ENCODE measurements at places on chromosomes 16 and 17.
A peak's percentile ranks its signal among the peaks of the same experiment; 100 is the strongest.

DNA sequence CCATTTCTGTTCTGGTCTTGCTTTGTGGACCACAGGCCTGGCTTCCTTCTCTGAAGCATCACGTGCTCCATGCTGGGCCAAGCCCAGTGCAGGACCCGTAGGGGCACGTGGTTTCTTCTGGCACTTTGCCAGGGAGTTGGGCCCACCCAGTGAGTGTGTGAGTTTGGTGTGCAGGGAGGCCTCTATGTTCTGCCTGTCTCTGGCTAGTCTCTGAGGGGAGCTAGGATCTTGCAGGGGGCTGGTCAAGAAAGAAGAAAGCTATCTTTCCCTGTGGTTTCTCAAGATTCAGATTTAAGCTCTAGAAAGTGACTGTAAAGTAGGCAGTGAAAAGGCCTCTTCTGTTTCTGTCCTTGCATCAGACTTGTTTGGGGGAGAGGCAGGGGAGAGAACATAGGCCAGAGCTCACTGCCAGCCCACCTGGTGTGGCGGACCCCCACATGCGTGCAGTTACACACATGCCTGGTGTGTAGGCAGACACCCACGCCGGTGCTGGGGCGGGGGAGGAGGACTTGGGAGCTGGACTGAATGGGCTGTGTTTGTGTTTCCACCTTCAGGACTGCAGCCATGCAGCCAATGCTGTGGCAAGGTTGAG, 11.8 kb downstream of the LASP1 start:
- DNase-seq, result peak; percentile 77

DNA sequence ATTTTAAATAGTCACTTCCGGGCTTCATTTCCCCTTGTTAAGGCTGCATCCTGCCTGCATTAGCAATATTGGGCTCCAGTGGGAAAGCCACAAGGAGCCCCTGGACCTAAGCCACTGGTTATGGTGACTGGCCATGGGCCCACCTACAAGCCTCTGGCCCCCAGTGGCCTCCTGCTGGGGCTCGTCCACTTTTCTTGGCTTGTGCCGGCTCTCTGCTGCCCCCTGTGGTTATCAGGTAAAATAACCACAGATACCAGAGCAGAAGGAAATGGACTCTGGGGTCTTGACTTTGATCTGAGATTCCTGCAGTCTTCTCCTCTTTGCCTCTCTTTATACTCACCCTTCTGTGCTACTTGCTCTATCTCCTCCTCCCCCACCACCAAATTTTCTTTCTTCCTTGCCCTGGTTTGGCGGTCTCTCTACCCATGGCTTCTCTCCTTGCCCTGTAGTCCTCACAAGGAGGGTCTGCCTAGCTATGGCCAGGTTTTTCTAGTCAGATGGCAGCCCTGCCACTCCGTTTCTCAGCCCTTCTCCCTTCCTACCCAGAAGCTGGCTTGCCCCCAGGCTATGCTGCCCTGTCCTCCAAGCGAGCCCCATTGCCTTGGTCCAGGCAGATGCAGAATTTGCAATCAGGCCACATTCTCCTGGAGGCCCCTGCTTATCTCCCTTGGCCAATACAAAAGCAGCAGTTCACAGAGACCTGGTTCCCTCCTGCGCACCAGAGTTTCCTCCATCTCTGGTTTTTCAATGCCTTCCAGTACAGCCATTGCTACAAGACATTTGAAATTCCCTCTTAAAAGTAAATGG, 82.9 kb upstream of the RCVRN start:
- peak; percentile 23 for DNase-seq

DNA sequence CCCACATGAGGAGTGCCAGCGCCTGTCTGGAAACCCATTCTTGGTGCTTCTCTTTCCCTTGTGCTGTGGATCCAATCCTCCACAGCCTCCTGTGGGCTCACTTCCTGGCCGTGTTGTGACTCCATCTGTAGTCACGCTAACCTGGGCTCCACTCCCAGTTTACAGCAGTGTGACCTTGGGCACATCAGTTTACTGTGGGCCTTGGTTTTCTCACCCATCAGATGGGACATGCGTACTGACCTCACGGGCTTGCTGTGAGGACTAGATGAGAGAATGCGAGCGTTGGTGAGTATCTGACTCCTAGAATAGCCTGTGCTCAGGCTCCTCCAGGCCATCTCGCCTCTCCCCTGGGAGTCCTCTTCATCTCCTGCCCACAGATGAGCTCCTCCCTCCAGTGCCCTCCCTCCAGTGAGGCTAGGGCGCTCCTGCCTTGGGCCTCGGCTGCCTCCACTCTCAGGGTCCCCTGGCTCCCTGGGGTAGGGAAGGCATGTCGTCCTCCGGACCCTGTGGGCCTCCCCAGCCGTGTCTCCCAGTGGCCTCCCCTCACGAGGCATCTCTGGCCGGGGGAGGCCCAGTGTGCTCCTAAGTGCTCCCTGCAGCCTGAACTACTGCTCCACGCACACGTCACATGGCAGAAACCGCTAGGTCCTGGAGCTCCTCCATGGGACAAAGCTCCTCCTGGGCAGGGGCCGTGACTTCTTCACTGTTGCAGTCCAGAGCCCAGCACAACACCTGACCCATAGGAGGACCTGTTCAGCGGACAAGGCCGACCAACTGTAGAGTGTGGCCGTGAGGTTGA, 5.2 kb upstream of the FOXJ1 start:
- no peak for DNase-seq

DNA sequence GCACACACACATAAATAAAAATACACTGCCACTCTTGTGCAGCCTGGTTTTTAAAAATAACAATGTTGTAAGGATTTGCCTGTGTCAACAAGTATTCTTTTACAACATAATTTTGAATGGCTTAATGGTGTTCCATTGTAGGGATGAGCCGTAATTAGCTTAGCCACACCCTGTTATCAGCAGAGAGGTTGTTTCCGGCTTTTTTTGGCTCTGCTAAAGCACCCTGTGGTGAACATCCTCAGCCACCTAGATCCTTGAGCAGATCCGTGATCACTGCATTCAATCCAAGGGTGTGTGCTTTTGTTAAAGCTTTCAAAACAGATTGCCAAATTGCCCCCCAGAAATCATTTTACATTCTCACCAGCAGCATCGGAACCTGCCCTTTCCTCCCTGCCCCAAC, 7.0 kb downstream of the KATNB1 start:
- no peak for DNase-seq

DNA sequence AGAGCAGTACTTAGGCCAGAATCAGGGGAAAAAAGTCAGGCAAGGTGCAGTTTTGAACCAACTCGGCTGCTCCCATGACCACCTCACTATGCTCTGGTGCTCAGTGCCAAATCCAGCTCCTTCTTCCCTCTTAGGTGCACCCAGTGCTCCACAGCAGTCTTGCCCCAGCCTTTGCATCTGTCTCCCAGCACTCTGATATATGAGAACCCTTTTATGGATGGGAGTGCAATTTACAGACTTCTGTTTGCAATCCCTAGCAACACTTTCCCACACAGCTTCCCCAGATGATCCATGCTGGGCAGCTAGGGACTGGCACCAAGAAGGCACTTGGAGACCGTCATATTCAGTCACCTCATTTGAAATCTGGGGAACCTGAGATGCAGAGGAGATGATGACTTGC, 267.9 kb upstream of the CCL2 start:
- no peak for DNase-seq

DNA sequence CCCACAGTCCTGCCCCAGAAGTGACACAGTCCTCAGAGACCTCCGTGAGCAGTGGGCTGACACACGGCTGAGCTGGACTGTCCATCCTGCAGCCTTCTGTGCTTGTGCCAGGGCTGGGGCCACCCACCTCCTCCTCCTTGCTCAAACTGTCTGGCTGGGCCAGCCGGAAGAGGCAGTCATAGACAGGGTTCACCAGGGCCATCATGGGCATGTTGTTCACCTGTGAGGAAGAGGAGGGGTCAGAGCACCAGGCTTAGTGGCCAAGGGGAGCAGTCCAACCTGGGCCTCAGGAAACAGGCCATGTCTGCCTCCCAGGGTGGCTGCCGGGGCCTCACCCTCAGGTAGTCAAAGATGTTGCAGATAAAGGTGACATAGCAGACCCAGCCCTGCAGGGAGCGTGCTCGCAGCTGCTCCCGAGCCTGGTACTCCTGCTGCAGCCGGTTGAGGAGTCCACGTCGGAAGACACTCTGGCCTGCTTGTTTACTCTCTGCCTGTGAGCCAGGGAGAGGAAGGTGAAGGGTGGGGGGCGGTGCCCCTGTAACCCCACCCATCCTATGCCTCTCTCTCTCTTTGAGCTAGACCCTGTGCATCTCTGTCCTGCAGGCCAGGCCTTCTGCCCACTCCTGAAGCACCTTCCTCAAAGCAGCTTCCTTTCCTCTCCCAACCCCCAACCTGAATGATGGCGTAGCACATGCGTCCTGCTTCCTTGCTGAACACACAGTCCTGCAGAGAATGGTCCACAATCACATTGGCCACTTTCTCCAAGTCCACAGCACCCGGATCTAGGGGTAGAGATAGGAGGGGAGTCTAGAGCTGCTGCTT, 3.4 kb downstream of the MIF4GD start:
- no peak for DNase-seq

GRCh38 chr16:80015566-80015965, 415.0 kb upstream of the MAF start:
- no peak for DNase-seq

DNA sequence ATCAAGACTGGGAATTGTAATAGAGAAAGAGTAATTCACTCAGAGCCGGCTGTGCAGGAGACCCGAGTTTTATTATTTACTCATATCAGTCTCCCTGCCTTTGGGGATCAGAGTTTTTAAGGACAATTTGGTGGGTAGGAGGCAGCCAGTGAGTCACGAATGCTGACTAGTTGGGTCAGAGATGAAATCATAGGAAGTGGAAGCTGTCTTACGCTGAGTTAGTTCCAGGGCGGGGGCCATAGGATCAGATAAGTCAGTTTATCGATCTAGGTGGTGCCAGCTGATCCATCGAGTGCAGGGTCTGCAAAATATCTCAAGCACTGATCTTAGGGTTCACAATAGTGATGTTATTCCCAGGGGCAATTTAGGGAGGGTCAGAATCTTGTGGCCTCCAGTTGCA, 20.2 kb upstream of the GUCY2D start:
- DNase-seq, result no peak

- DNase-seq, result no peak
These were observed 41.0 kb upstream of the SREBF1 start for GRCh38 chr17:17877529-17878358.

GRCh38 chr17:35022536-35023063, 40.9 kb downstream of the RFFL start:
- peak; percentile 79 for DNase-seq

DNA sequence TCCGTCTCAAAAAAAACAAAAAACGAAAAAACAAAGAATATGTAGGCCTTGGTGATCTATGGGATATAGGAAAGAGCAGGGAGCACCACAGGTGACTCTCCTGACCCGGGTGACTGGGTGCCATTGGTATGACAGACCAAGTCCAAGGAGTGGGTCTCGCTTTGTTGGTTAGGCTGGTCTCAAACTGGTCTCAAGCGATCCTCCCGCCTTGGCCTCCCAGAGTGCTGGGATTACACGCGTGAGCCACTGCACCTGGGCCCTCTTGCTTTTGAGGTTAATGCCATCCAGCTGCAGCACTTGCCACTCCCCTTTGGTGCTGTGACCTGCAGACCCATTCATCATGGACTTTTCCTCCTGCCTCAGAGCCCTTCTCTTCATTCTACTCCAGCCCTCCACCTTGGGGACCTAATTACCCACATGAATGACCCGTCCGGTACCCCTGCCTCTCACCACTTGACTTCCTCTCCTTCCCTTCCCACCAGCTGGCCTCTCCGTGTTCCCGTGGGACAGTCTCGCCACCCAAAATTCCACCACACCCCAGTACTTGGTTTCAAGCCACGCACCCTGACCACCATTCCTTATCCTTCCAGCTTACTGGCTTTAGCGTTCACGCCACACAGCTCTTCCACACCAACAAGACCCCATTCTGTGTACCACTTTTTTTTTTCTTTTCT, 3.2 kb upstream of the UBE2G1 start:
- DNase-seq, result no peak

- no peak for DNase-seq
These were observed 180.0 kb downstream of the BANP start for GRCh38 chr16:88131256-88131655.

DNA sequence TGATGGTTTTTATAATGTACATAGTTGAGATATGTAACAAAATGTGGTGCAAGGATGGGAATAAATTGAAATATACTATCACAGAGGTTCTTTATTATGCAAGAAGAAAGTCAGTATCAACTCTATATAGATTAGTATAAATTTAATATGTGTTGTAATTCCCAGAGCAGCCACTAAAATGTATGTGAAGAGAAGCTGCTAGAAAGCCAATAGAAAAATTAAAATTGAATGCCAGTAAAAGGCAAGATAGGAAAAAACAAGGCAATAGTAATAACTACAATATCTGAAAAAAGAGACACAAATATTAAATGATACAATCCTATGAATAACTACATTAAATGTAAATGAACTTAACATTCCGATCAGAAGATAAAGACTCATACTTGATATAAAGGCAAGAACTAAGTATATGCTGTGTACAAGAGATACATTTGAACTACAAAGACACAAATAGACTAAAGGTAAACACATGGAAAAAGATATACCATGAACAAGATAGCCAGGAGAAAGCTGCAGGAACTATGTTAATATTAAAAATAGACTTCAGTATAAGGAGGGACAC, 92.0 kb downstream of the ABCA8 start:
- no peak for DNase-seq

GRCh38 chr17:70366386-70366785, 197.1 kb downstream of the KCNJ2 start:
- no peak for DNase-seq

DNA sequence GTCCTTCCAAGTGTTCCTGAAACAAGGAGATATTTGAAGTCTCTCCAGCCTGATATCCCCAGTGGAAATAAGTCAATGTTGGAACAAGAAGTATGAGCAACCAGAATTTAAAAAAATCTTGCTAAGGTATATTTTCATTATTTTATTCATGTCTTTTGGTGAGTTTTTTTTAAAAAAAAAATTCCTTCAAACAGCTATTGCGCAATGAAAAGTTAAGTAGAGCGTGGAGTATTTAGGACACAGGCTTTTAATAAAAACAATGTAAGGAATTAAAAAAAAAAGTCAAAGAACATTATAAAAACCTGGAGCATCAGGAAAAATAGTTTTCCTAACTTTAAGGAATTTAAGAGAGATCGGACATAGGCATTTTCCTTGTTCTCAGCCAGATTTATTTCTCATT, 940.4 kb downstream of the KCNJ2 start:
- no peak for DNase-seq

DNA sequence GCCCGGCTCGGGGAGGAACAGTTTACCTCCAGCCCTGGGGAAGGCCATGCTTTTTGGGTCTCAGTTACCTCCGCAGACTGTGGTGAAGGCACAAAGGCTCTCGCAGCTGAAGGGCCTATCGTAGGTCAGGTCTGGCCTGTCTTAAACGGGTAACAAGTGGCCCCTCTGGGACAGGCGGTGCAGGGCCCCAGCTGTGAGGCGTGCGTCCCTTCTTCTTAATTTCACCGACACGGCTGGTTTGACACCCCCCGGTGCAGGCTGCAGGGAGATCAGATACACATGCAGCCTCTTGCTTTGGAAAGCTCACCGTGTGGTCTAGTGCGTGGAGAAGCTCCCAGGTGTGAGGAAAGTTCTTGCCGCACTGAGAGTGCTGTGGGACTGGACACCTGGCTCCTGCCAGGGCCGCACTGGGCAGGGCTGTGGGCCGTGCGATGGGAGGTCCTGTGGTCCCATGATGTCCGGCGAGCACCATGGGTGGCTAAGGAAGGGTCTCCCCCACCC, 162.4 kb downstream of the BANP start:
- DNase-seq, result no peak

- DNase-seq, result no peak
These were observed 56.5 kb upstream of the TEX2 start for GRCh38 chr17:64319531-64319930.

GRCh38 chr16:56547949-56548567, 16.8 kb upstream of the MT4 start:
- DNase-seq, result no peak

- DNase-seq, result no peak
These were observed 224.0 kb upstream of the TNRC6C start for GRCh38 chr17:77734371-77735080.
